ENCODE measurements at places on chromosomes 11 and 22.

DNA sequence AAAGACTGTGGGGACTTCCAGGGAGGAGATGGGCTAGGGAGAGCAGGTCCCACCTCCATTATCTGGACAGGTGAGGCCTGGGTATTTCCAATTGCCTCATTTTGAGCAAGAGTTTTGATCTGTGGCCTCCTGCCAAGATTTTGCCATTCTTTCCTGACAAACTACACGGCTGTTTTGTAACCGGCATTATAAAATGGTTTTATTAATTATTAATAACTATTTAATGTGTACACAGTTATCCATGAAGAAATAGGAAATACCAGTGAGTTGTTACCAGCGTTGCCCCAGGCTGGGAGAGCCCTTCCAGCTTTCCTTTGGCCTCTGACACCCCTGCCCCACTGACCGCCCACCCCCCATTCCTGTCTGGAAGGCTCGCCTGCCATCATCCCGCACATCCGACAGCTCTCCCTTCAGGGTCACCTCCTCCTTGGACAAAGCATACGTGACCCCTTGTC lies 14.9 kb upstream of the SEC14L3 start:
- peak; percentile 36 for DNase-seq

- DNase-seq, result peak; percentile 82
These were observed 19.8 kb upstream of the LRRC10B start for GRCh38 chr11:61488651-61489291.

DNA sequence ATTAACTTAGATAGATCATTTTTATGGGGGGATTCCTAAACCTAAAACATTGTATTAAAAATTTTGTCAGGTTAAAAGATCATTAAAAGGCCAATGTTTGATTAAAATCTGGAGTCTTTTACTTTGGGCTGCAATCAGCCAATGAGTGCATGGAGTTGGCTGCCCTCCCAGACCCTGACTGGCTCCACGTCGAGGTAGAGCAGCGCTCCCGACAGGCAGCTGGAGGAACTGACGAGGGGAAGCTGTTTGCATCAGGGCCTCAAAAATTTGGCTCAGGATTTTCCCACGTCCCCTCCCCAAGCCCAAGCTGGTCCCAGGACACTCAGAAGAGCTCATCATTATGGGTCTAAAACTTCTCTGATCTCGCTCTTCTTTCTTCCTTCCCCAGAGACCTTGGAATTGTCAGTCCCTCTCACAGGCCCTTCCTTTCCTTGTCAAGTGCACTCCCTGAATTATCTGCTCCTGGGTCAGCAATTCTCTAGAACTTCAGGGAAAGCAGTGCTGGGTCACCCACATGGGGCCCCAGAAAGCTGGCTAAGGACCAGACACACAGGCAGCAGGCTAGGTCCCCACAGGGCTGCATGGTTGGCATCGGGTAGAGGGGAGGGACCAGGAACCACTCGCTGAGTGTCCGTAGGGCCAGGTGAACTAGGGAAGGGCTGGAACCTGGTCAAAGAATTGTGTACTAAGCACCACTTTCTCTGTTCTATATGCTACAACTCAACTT lies 119.6 kb upstream of the IGLL5 start:
- no peak for DNase-seq

DNA sequence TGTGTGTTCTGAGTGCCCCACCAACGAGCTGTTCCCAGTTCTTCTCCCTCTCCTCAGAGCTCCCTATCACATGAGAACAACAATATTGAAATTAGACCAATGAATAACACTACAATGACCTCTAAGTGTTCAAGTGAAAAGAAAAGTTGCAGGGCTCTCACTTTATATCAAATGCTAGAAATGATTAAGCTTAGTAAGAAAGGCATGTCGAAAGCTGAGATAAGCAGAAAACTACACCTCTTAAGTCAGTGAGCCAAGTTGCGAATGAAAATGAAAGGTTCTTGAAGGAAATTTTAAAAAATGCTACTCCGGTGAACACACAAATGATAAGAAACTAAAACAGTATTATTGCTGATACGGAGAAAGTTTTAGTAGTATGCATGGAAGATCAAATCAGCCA lies 199.8 kb downstream of the GUCY1A2 start:
- no peak for DNase-seq

DNA sequence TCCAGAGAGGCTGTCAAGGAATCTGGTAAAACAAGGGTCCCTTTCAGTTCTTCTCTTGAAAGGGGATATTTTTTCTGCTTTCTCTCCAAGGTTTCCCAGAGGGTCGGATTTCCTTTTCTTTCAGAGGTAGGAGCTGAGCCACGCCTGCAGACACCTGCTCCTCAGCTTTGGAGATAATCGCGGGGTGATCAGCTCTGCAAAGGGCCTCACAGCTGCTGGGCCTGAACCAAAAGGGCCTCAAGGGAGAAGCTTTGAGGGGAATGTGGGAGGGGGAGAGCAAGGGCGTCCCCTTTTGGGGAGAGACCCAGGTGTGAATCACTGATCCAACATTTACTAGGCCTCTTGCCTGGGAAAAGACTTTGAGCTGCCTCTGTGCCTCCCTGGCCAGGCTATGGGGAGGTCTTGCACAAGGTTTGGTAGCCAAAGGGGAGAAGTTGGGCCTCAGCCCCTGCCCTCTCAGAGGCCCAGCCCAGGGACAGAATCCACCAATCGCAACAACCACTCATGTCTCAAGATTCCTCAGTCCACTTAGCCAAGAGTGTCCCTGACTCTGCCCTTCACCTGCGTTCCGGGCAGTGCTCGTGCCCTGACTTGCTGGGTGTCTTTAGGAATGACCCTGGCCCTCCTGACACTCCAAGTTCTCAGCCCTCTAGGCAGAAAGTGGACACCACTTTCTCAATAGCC lies 14.0 kb upstream of the TP53I11 start:
- DNase-seq, result no peak

DNA sequence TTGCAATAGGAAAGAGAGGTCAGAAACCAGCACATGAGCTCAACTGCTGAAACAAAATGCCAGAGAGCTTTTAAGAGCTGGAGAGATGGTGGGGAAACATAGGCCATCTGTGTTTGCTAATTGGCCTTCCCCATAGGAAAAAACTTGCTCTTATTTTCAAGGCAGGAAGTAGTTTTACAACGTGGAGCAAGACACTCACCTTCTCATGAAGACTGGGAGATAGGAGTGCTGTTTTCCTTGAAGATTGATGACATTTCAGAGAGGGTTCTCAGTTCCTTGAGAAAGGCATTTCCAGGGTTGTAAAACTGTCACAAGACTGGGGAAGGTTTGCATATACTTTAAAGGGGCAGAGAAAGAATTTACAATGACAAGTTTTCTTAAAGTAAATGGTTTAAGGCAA lies 586.3 kb upstream of the RAG2 start:
- DNase-seq, result peak; percentile 90

- DNase-seq, result peak; percentile 31
These were observed 42.9 kb upstream of the SHISAL1 start for GRCh38 chr22:44355716-44356070.

GRCh38 chr11:19735157-19735908 lies 22.7 kb downstream of the NAV2 start:
- no peak for DNase-seq

- no peak for DNase-seq
These were observed 5.1 kb upstream of the TP53AIP1 start for GRCh38 chr11:128947773-128948172.

- DNase-seq, result peak; percentile 28
These were observed 750.1 kb downstream of the BRD1 start for GRCh38 chr22:49077586-49077985.

Data from kidney (tissue), 22 donors.